ENCODE measurements at places on chromosomes 6 and 20.

DNA sequence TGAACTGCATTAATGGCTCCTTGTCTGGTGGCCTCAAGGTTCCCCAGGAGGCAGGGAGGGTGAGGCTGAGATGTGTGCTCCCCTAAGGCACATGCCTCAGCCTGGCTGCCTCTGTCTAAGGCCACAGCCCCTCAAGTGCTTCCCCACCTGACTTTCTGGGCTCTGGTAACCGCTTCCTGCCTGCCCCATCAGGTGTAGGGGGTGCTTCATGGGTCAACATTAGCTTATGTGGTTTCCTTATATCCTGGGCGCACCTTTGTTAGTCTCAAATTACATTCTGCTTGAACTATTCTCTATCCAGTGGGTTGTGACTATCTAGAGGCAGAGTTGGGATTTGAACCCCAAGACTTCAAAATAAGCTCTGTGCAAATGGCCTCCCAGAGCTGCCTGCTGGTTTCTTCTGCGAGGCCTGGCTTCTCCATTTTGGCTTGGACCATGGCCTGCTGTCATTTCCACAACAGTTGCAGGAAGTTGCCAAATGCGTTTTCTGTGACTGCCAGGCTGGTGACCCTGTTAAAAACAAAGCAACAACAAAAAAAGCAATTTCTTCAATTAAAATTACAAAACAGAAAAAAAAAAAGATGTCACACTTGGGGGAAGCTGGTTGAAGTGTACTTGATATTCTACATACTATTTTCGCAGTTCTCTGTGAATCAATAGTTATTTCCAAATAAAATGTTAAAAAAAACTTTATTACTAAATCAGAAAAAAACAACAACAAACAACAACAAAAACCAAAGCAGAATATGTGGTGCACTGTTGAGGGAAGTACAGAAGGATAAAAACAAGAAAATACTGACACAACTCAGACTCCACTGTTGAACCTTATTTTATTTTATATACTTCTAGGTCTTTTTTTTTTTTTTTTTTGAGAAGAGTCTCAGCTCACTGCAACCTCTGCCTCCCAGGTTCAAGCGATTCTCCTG, 20.0 kb upstream of the ZNFX1 start:
- DNase-seq, result no peak

- no peak for DNase-seq
These were observed 39.5 kb downstream of the KCNQ5 start for GRCh38 chr6:72661411-72661810.

DNA sequence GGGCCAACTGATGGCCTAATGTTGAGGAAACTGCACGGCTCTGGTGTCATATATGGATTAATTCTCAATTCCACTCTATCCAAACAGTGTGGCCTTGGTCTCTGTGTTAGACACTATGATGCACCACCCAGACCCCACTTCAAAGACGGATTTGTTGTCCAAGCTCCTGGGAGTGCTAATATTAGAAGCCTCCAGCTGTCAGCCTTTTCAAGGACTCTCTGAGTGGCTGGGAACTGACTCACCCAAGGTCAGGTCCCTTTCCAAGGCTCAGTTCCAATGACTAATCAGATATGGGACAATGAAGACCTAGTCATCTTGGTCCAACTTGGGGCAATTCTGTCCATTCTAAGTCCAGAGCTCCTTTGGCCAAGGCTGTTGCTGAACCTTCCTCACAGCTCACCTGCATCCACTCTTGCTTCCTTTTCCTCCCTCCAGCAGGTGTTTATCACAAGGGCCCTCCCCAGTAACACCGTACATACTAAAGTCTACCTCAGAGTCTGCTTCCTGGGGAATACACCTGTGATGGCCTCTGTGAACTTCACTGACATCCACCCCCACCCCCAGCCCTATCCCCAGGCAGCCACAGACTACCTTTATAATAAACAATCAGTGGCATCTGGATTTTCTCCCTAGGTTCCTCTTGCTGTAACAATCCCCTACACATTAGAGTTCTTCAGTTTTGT, 7.2 kb upstream of the IL20RA start:
- DNase-seq, result no peak

GRCh38 chr20:37958856-37959520, 56.1 kb downstream of the VSTM2L start:
- DNase-seq, result no peak

DNA sequence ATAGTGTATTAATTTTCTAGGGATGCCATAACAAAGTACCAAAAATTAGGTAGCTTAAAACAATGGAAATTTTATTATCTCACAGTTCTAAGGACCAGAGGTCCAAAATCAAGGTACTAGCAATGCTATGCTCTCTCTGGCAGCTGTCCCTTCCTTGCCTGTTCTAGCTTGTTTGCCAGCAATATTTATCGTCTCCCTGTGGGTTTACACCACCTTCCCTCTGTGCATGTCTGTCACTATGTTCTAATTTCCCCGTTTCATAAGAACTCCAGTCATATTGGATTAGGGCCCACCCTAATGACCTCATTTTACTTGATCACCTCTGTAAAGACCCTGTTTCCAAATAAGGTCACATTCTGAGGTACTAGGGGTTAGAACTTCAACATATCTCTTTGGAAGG, 217.2 kb downstream of the IBTK start:
- no peak for DNase-seq

DNA sequence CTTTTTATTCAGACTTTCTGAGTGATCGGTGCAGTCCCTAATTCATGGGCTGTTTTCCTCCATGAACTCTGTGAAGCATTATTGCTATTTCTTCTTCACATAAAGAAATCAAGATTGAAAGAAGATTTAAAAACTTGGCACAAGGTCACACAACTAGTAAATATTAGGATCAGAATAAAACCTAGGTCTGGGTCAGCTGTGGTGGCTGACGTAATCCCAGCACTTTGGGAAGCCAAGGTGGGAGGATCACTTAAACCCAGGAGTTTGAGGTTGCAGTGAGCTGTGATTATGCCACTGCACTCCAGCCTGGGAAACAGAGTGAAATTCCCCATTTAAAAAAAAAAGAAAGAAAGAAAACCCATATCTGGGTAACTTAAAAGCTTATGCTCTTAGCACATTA, 1.4 kb downstream of the ZSCAN9 start:
- DNase-seq, result no peak

GRCh38 chr6:156917213-156917612, 140.0 kb downstream of the ARID1B start:
- DNase-seq, result no peak

GRCh38 chr6:165301372-165302246, 7.8 kb downstream of the C6orf118 start:
- DNase-seq, result no peak

DNA sequence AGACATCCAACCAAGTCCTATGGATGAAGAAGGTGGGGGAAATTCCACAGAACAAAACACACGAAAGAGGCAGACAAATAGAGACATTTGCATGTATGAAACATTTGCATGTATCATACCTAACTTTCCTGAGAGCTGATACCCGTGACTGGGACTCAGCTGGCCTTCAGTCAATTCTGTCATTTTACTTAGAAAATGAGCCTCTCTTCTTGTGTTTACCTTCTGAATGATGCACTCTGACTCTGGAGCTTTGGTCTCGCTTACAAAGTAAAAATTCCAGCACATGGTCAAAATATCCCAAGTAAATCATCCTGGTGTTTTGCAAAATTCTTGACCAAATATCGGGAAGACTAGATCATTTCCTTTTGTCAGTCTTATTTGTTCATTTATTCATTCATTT, 46.9 kb downstream of the MMUT start:
- no peak for DNase-seq

DNA sequence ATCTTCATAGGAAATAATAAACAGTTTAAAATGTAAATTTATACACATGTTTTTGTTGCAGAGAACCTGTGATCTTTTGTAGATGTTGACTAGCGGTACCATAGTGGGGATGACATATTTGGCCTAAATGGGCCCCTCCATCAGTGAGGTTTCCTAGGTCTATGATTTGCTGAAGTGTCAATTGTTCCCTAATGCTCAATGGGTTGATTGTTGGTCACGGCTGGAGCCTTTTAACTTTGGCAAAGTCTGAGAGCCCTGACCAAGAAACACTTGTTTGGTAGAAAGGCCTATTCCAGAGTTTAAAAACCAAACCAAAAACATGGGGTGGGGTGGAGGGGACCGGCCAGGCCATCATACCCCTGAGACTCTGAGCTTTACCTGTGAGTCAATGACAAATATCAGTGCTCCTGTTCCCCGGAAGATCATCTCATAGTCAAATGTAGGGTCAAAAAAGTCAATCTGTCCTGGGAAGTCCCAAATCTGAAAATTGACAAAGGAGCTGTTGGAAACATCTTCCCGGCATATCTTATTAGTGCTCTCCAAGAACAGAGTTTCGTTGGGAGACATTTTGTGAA, 25.1 kb downstream of the RRAGD start:
- no peak for DNase-seq

DNA sequence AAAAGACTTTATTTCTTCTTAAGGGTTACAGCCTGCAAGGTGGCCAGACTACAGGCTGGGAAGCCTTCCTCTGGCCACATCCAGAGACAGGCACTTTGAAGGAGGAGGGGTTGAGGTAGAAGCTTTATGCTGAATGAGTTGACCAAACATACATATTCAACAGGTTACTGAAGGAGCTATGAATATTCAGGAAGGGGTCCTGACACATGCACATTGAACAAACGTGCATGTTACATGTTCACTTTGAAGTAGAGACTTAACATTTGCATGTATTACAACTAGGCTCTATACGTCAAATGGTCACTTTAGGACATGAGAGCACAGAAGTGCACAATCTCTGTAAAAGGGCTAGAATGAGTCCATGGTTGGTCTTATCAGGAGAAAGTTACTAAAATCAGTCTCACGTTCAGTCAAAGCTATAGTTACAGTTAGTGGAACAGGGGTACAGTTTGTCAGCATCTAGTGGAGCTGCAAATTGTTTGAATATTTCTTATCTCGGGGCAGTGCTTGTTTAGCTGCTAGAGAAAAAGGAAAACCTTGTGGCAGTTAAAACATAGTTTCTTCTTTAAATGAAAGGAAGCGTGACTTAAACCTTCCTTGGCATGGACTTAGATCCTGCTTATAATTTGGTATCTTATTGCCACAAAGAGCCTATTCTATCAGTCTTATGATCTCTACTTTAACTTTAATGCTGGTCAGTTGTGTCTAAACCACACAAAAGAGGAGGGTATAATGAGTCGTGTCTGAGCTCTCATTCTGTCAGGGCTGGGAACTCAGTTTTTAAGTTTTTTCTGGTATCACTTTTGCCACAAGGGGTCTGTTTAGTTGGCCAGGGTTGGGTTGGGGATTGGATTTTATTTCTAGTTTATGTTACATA, 4.6 kb upstream of the ZSCAN9 start:
- DNase-seq, result no peak

DNA sequence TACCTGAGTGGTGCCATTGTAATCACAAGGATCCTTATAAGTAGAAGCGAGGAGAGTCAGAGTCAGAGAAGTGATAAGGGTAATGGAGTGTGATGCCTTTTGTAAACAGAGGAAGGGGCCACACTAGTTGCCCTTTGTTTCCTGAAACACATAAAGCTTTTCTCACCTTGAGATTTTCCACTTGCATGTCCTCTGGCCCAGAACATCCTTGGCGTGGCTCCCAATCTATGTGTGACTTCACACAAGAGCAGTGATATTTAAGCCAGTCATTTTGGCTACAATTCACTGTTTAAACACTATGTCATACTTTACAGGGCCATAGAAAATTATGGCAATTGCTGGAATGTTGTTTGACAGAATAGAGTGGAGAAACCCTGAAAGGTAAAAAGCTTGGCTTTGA, 121.2 kb upstream of the BTN3A2 start:
- no peak for DNase-seq

GRCh38 chr6:37784585-37784967, 35.0 kb upstream of the ZFAND3 start:
- no peak for DNase-seq

- no peak for DNase-seq
These were observed 4.9 kb downstream of the LAMA4 start for GRCh38 chr6:112249489-112249888.

GRCh38 chr6:3227363-3228045, at the start of gene TUBB2B:
Gene TUBB2B, minus strand, starts transcription at chr6:3227653. Its CDS starts 110 bp downstream, at chr6:3227543.
- no peak for DNase-seq

DNA sequence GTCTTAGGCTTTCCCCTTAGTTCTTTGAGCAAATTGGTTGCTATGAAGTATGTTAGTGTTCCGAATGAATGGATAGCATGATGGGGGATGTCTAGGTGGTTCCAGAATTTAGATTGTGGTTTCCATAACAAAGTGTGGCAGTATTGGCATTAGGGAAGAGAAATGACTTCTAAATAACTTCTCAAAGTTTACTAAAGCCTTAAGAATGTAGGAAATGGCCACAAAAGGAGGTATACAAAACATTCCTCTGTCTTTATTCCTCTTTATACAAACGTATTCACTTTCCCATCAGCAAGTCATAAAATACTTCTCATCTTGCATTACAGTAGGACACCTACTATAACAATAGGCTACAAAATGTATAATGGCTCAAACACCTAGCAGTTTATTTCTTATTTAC, 279.6 kb downstream of the ESR1 start:
- DNase-seq, result no peak

DNA sequence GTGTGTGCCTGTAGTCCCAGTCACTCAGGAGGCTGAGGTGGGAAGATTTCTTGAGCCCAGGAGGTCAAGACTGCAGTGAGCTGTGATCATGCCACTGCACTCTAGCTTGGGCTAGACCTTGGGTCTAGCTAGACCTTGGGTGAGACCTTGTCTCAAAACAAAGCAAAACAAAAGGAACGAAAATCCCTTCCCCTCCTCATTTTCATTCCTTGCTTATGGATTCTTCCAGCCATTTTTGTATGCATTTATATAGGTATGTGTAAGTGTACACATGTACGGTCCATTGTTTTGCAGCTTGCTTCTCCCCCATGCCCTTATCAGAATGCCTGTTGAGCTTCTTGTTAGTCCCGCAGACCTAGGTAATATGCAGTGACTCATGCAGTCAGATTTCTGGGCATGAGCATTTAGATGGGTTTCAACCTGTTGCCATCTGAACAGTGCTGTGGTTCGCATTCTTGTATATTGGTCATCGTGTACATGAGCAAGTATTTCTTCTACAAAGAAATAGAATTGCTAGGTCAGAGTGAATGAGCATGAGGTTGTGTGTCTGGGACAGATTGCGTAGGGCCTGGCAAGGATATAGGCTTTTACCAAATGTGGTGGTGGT, 73.2 kb downstream of the ATRN start:
- no peak for DNase-seq

DNA sequence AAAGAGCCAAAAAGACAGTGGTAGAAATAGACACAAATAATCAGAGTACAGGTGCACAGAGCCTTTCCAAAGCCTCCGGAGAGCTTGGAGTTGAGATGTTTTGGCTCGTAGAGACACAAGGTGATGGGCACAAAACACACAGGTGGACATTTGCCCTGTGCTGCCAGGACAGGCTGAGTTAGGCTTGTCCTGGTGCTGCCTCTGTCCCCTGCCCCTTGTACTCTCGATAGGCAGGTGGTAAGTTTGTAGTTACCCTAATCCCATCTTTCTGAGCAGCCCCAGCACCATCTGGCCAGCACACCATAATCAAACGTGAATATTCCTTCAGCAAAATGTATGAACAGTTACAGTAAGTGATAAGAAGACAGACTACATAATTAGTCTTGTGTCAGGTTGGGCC, 95.5 kb downstream of the FOXC1 start:
- DNase-seq, result no peak

- DNase-seq, result peak; percentile 20
These were observed 6.1 kb downstream of the GSTA5 start for GRCh38 chr6:52834481-52834880.

Measured in AG09309 (cell line).